ENCODE measurements at places on chromosomes 4 and X.

GRCh38 chr4:48602222-48602621, 112.2 kb downstream of the ZAR1 start:
- no peak for DNase-seq

GRCh38 chrX:17496407-17496806, 121.4 kb downstream of the NHS start:
- DNase-seq: no peak

DNA sequence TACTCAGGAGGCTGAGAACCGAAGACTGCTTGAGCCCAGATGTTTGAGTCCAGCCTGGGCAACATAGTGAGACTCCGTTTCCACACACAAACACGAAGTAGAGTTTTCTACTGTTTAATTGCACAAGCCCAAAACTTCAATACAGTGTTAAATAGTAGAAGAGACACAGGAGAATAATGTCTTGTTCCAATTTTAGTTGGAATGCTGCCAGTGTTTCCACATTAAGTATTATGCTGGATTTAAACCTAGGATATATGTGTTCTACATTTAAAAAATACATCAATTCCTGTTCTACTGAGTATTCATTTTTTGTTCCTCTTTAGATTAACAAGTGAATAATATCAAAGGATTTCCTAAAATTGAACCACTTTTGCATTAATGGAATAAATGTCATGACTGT, 91.3 kb downstream of the LCORL start:
- DNase-seq: no peak

- no peak for DNase-seq
Observed at GRCh38 chr4:121822796-121823504, 733 bp downstream of the CCNA2 start.

GRCh38 chrX:72048510-72049455, 82.9 kb downstream of the RTL5 start:
- no peak for DNase-seq

DNA sequence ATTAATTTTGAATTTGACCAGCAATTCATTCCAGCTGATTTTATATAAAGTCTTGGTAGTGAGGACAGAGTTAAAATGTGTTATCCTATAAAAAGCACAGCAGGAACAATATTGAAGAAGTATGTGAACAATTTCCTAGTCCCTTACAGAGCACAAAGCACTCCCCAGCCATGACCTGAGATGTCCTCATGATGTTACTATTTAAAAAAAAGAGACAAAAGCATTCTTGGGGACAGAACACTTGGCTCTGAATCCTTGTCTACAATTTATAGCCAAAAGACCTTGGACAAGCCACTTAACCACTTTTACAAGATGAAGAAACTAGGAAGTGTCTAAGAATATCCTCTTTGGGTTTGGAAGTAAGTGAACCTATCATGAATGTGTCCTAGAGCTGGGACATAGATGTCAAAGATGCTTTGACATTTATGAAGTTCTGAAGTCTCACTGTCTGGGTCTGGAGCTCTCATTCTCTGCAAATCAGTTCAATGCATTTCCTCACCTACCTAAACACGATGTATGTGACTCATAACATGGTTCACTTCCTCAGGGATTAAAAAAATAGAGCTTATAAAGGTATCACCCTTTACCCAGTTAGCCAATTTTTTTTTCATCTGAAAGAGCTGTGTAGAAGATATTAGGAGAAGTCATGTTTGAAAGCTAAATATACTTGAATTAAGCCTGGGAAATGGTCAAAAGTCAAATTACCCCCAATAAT, 61.4 kb downstream of the IGFBP7 start:
- DNase-seq: no peak

DNA sequence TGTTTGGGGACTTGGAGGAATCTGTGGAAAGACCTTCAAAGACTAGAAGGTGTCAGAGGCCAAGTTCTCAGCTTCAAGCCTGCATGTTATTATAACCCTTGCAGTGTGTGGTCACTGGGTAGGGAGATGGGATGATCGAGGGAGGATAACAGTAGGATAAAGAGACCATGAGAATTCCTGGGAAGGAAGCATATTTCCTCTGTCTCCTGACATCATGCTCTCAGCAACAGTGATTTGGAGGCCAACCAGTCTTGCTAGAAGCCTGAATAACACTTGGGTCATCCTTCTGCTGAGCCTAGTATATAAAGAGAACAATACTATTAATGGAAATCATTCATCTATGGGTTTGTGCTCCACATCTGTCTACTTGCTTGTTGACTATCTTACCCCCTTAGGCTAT, 40.9 kb upstream of the ANXA3 start:
- no peak for DNase-seq

DNA sequence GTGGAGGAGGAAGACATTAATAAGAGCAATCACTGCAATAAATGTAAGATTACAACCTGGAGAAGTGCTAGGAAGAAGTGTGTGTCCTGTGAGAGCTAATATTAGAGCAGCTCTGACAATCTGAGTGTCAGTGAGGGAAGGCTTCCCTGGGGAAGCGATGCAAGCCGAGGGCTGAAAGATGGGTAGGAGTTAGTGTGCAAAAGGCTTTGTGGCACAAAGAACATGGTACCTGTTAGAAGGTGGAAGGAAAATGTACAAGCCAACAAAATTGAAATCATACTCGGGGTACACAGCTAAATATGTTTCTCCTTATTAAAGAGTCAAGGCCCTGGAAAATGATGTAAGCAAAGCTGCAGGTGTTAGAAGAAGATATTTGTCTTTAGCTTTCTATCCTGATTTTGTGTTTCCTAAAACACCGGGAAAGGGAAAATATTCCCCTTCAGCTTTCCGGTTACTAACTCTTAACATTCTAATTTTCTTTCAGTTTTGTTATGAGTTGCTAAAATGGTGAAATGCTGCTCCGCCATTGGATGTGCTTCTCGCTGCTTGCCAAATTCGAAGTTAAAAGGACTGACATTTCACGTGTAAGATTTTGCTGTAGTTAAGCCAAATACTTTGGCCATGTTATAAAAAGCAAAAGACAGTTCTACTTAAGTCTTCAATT, 808 bp downstream of the THAP6 start:
- DNase-seq: no peak

DNA sequence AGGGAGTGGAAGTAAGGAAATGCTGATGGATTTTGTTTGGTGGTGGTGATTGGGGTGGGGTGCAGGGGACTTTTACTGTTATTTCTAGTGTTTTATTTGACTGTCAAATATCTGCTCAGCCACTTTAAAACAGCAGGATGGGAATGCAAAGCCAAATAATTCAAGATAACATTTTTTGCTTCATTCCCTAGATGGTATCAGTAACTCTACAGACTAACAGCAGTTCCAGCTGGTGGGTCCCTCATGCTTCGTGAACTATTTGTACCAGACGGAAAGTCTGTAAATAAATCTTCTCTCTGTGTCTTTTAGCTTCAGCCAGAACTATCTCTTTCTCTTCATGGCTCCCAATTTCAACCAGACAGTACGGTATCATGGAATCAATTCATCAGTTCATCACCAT, 27.5 kb downstream of the GPR143 start:
- no peak for DNase-seq

DNA sequence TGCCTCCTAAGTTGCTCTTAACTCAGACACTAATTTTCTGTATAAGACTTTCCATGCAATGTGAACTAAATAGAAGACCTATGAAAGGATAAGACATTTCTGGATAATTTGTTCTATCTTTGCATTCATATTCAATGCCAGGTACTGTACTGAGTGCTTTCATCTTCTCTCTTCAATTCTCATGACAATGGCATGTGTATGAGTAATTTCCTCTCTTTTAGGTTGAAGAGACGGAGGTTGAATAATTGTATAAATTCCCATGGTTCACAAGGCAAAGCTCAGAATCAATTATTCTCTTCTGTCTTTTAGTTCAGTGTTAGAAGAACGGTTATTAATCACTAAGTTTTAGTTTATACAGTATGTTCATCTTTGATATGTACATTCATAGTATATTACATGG, 29.3 kb upstream of the CFAP299 start:
- no peak for DNase-seq

GRCh38 chrX:57586360-57586759, 5.5 kb upstream of the ZXDB start:
- DNase-seq: no peak

DNA sequence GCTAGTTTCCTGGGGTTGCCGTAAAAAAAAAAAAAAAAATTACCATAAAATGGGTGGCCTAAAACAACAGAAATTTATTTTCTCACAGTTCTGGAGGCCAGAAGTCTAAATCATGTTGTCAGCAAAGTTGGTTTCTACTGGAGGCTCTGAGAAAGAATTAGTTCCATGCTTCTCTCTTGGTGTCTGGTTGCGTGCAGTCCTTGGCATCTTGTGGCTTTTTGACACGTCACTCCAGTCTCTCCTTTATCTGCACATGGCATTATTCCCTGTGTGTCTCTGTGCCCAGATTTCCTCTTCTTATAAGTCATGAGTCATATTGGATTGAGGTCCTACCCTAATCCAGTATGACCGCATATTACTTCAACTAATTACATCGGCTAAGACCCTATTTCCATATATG, 38.7 kb downstream of the SPATA4 start:
- DNase-seq: no peak

- DNase-seq: no peak
Observed at GRCh38 chr4:91113130-91113706, 986.0 kb downstream of the CCSER1 start.

DNA sequence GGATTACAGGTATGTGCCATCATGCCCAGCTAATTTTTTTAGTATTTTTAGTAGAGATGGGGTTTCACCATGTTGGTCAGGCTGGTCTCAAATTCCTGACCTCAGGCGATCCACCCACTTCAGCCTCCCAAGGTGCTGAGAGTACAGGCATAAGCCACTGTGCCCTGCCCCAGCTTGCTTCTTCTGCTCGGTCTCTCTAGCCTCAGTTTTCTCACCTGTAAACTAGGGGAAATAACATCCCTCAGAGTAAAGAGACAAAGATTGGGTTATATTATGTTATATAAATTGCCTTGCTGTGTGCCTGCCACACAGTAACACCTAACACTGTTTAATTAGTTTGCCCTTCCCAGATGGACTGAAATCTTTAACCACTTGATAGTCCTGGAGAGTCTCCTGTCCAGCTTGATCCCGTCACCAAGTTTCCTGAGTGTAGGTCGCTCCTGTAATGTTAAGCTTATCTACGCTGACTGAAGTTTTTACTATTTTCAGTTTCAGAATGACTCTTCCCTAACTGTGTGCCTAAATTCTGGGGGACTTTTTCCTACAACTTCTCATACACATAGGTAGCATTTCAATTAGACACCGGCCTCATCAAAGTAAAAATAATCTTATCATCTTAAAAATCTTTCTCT, 412.7 kb upstream of the TENM3 start:
- DNase-seq: no peak

- DNase-seq: no peak
Observed at GRCh38 chr4:13821522-13821921, 194.0 kb upstream of the BOD1L1 start.

GRCh38 chr4:145390571-145390970, 91.1 kb upstream of the SMAD1 start:
- no peak for DNase-seq

DNA sequence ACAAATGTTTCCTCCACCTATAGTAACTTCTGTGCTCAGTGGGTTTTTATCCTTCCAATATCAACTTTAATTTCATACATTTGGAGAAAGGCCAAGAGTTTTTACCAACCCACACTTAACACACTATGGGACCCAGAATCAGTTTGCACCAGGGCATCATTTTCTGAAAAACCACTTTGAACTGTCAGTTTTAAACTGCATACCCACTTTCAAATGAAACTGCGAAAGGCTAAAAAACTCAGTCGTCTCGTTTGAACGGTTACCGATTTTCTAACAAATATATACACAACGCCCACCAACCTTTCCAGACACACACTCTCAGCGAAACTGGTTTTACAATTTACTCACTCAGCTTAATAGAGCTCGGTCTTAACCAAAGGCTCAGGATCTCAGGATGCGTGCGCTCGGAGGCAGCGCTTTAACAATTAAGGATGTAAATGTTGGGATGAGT, 376 bp downstream of the ABCG2 start:
- DNase-seq: no peak

- peak; percentile 67 for DNase-seq
Observed at GRCh38 chrX:40013266-40014195, 84.2 kb downstream of the BCOR start.

DNA sequence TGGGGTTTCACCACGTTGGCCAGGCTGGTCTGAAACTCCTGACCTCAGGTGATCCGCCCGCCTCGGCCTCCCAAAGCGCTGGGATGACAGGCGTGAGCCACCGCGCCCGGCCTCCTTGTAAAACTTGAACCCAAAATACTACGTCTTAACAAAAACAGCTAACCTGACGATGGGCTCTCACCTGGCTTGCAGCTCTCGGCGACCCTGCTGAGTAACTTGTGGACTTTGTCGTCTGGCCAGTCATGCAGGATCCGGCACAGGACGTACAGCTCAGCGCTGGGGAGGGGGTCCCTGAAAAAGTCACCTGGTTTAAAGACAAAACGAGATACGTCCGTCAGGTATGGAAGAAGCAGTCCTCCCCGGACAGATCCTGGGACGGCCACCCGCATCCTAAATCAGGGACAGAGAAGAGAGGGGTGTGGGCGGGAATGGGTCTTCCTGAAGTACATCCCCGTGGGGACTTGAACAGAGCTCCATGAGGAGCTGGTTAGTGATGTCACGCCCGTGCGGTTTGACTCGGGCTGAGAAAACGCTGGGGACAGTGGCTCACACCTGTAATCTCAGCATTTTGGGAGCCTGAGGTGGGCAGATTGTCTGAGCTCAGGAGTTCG, 20.7 kb upstream of the SLC25A6 start:
- no peak for DNase-seq

DNA sequence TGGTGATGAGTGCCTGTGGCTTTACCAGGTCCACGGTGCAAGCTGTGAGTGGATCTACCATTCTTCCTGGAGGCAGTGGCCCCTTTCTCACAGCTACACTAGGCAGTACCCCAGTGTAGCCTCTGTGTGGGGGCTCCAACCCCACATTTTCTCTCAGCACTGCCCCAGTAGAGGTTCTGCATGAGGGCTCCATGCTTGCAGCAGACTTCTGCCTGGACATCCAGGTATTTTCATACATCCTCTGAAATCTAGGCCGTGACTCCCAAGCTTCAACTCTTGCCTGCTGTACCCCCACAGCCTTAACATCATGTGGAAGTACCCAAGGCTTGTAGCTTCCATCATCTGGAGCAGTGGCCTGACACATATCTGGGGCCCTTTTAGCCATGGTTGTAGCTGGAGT, 90.1 kb downstream of the SH3BGRL start:
- DNase-seq: no peak

DNA sequence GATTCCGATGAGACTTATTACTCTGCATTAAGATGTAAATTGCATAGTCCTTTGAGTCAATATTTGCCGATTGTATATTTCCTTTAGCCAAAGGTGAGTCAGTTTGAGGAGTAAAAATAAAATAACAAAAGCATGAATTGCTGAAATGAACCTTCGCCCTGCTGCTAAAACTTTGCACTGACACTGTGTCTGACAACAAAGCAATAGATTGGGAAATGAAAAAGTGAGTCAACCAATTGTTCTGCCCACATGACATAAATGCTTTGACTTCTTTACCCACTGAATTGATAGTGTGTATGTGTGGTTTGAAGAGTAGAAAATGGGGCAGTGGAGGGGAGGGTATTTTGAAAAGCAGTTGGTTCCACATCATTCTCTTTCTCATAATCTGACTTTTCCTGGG, 88.4 kb upstream of the AFF2 start:
- DNase-seq: no peak

GRCh38 chr4:26491449-26492170, 1.3 kb upstream of the CCKAR start:
- DNase-seq: no peak

GRCh38 chrX:25288676-25289075, 272.9 kb upstream of the ARX start:
- no peak for DNase-seq

- DNase-seq: no peak
Observed at GRCh38 chr4:77336411-77337142, 179.6 kb downstream of the CCNG2 start.

GRCh38 chr4:176778491-176778890, 14.2 kb downstream of the VEGFC start:
- no peak for DNase-seq
